Ammon's horn (tissue), 1 donor: ENCODE measurements at places on chromosomes 12 and 14.

- no peak for DNase-seq
Measured at GRCh38 chr12:50232771-50233209, 50.5 kb downstream of the LIMA1 start.

DNA sequence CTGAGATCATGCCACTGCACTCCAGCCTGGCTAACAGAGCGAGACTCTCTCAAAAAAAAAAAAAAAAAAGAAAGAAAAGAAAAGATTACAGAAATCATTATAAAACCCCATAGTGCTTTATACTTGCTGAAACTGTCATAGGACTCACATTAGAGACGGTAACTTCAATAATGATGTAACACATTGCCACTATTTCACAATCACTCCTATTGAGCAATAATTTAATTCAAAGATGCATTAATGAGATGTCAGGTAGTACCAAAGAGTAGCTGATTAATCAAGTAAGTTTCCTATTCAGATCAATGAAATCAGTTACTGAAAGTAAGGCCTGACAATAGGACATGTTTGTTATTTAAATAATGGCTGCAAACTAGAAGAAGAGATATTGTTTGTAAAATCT is 751.5 kb upstream of the ALG10B start:
- DNase-seq, result no peak

DNA sequence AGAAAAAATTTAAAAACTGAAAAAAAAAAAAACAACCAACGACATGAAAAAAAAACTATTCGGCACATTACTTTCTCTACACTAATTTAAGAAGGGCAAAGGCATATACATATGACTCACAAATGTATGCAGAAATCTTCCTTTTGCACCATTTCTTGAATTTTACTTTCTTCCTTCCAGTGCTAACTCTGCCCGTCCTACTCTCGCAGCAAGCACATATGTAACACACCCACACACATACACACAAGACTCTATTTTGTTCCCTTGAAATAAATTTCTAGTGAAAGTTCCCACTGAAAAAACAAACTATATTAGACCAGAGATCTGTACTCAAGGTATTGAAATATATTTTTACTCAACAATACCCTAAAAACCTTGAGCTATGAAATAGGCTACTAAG is 14.6 kb downstream of the BTG1 start:
- no peak for DNase-seq

DNA sequence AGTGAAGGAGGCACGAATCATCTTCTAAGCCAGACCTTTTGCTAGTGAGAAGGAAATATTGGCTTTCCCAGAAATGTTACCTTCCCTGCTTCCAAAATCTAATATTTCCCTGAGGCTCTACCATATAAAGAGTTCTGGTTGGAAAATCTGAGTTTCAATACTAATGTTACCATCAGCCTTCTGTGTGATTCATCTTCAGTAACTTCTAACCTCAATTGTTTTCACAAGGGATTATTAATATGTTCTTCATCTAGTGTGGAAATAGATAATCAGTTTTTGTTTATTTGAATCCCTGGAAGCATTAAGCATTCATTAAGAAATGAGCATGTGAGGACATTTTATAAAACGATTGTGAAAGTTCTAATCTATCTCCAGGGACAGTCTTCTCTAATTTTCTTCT is 720.9 kb downstream of the AACS start:
- no peak for DNase-seq

GRCh38 chr12:40697566-40698259 is 5.5 kb downstream of the CNTN1 start:
- DNase-seq, result no peak
